ENCODE measurements at places on chromosomes 1 and 21.

- DNase-seq: no peak
Measured at GRCh38 chr1:47805018-47805417, 192.2 kb downstream of the TRABD2B start.

GRCh38 chr1:6515771-6516170 lies 24.3 kb upstream of the PLEKHG5 start:
- DNase-seq: no peak

DNA sequence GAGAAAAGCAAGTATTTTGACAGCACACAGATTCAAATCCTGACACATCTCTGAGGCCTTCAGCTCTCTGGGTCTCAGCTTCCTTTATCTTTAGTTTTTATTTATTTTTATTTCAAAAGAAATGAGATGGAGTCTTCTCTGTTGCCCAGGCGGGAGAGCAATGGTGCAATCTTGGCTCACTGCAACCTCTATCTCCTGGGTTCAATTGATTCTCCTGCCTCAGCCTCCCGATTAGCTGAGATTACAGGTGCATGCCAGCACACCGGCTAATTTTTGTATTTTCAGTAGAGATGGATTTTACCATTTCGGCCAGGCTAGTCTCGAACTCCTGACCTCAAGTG lies 19.1 kb upstream of the ATP2B4 start:
- DNase-seq: no peak

- no peak for DNase-seq
Measured at GRCh38 chr1:118862755-118863154, 125.4 kb downstream of the TBX15 start.

- no peak for DNase-seq
Measured at GRCh38 chr1:246856371-246856770, 75.4 kb downstream of the AHCTF1 start.

DNA sequence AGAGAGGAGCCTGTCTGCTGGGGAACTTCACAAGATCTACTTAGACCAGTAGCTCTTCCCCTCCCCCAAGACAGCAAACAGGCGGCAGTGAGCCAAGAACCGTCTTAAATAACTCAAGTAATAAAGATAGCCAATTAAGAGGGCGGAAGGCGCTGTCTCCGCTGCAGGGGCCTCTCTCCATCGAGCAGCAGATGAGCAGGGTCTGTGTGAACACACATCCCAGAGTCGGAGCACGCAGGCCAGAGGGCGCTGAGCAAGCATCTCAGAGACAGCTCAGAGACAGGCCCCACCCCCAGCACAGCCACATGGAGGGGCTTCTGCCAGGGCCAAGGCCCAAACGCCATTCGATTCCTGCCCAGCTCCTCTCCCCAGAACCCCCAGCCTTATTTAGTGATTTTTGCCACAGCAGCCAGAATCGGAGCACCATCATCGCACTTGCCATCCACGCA lies 11.1 kb downstream of the IFFO2 start:
- DNase-seq: no peak

DNA sequence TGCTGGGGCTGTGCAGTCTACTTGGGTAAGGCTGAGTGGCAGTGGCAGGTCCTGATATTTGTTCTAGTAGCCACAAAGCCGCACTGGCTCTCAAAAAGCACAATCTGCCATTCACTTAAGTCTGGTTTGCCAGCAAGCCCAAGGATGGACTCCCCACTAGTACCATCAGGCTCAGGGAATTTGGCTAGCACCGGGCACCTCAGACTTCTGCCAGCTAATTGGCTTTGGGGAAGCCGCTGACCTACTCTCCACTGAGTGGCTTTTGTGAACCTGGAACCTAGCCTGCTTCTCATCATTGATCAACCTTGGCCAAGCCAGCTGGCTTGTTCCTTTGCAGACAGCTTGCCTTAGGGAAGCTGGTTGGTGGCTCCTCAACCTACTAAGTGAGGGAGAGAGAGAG lies 83.1 kb downstream of the ESRRG start:
- no peak for DNase-seq

- no peak for DNase-seq
Measured at GRCh38 chr1:115437196-115437595, 99.1 kb upstream of the NGF start.

DNA sequence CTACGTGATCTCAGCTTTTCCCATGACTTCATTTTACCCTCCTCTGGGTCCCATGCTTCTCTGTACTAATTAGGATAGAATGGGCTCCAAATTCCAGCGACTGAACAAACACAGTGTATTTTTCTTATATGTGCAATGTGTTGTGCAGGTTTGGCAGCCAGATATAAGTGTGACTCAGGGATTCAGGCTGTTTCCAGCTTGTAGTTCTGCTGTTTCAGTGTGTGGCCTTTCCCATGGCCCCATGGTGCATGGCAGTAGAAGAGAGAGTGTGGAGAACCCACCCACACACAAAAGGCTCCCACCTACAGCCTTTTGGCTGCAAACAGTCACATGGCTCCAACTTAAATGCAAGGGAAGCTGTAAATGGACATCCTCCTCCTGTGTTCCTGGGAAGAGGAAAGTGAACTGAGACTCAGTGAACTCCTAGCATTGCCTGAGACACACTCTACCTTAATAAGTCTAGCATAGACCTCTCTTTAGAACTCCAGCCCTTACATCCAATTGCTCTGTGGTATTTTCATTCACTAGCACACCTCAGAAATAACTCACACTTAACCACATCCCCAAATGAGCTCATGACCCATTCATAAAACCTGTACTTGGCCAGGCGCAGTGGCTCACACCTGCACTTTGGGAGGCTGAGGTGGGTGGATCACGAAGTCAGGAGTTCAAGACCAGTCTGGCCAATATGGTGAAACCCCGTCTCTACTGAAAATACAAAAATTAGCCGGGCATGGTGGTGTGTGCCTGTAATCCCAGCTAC lies 58.7 kb downstream of the KIAA0040 start:
- DNase-seq: no peak

Measured in activated effector memory CD4-positive, alpha-beta T cell treated with Interleukin-2 at 50 U/mL for 16 hours (primary cell).